Activated T-cell treated with anti-CD3 and anti-CD28 coated beads, Interleukin-2, amount 50 U/mL, for 1 hour (primary cell): ENCODE measurements at places on chromosomes 2 and 18.

GRCh38 chr2:109195193-109196045 is 66.4 kb downstream of the SH3RF3 start:
- no peak for DNase-seq

- DNase-seq = no peak
These were observed 11.5 kb downstream of the SPATS2L start for GRCh38 chr2:200317975-200318374.

GRCh38 chr18:8839281-8839680 is 133.9 kb downstream of the MTCL1 start:
- no peak for DNase-seq

GRCh38 chr2:36146765-36147164 is 208.8 kb upstream of the CRIM1 start:
- no peak for DNase-seq

DNA sequence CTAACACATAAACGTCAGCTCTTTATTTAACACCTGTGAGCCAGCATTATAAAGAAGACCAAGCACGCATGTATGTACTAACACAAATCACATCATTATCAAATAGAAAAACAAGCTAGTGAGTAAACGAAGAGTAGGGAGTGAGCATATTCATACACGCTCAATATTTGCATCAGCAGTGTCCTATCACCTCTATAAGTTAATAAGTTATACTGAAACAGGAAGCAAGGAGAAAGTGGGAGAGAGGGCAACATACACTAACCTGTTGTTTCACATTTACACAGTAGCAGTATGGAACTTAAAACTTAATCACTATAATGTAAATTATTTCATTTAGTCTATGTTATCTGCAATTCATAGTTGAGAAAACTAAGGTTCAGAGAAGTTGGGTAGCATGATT is 321.5 kb upstream of the TANK start:
- no peak for DNase-seq

- DNase-seq = no peak
These were observed 18.0 kb downstream of the DGUOK start for GRCh38 chr2:73944714-73945113.

DNA sequence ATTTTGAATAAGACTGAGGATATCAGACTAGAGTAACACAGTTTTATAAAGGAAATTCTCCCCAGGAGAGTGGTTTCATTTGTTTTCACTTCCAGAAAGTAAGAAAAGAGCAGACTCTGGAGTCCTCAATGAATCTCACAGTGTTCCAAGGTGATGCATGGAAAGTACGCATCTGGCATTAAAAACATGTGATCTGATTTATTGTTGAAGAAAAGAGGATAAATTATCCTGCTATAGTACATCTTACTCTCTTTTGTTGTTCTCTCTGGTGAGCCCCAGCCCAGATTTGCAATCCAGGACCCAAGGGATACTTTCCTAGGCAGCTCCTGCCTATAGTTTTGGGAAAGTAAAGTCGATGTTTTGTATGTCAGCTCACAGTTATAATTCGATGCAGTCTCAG is 285.9 kb downstream of the CTNNA2 start:
- DNase-seq = no peak
